ENCODE measurements at places on chromosomes 16 and 17.

DNA sequence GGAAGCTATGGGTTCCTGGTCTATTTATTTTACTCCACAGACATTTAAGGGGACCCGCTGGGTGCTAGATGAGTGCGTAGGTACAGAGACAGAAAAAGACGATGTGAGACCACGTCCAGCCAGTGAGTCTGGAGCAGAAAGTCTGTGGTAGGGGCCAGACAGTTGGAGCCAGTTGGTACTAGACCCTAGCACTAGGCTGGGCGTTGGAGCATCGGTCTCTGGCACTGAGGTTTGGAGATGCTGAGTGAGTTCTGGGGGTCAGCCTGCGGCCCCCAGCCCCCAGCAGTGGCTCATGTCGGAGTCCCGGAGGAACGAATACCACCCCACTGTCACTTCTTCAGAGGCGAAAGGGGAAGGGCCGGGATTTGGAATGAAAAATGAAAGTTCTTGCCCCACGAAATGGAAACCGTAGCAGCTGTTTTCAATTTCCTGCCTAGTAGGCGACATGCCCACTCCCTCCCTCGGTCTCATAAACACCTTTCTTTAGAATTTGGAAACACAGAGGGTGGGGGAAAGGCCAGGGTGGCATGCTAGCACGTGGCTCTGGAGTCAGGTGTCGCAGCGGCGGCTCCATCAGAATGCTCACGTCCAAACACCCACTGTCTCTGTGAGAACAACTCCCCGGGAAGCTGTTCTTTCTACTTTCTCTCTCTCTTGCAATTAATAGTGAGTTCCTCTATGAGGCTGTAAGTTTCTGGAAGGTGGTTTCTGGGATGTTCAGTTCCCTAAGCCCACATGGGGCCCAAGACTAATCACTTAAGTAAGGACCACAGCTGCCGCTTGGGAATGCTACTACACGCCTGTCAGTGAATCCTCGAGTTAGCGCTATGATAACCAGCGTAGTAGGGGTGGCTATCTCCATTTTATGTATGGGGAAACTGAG lies 96.8 kb downstream of the IRF8 start:
- DNase-seq, result no peak

- DNase-seq, result no peak
Observed at GRCh38 chr16:46620266-46621005, 743 bp downstream of the SHCBP1 start.

DNA sequence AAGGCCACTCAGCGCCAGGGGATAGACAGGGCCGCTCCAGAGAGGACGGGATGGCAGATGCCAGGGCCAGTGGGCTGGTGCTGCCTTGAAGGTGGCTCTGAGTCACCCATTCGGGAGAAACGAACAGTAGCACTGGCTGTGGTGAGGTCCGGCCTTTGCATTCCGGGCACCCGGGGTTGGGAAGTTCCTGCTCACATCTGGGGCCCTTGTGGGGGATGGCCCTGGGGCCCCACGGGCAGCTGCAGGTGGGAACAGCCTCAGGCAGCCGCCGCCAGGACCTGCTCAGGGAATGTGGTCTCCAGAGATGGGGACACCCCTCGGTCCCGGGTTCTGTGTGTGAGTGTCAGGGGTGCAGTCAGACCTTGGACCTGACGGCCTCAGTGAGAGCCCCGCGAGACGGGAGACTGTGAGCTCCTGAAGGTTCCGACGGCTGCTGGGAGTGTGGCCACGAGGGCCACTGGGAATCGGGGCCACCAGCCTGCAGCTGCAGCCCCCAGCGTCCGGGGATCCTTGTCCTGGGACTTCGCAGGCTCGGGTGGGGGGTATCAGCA lies 1.4 kb downstream of the CBFA2T3 start:
- DNase-seq, result no peak

DNA sequence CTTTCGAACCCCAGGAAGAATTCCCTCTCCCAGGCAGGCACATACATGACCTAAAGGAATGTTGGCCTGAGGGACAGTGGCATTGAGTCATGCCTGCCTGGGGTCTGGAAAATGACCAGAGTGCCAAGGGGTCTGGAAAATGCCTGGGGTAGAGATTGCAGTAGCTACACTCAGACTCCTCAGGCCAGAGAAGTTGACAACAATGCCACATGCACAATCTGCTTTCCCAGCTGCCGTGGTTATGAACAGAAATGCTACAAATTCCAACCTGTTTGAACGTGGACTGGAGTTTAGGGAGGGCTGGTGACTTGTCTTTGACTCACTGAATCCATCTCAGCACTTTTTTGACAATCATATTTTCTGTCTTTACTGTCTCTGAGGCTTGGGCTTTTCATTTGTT lies 250.0 kb downstream of the ABCC12 start:
- DNase-seq, result no peak

GRCh38 chr17:4931963-4932362 lies at the start of gene GP1BA:
TSS of gene GP1BA (plus strand) at chr17:4932277. CDS start at chr17:4932605, 328 bp downstream.
- DNase-seq, result no peak

- DNase-seq, result peak; percentile 54
Observed at GRCh38 chr17:8785547-8786413, 13.4 kb downstream of the MFSD6L start.

DNA sequence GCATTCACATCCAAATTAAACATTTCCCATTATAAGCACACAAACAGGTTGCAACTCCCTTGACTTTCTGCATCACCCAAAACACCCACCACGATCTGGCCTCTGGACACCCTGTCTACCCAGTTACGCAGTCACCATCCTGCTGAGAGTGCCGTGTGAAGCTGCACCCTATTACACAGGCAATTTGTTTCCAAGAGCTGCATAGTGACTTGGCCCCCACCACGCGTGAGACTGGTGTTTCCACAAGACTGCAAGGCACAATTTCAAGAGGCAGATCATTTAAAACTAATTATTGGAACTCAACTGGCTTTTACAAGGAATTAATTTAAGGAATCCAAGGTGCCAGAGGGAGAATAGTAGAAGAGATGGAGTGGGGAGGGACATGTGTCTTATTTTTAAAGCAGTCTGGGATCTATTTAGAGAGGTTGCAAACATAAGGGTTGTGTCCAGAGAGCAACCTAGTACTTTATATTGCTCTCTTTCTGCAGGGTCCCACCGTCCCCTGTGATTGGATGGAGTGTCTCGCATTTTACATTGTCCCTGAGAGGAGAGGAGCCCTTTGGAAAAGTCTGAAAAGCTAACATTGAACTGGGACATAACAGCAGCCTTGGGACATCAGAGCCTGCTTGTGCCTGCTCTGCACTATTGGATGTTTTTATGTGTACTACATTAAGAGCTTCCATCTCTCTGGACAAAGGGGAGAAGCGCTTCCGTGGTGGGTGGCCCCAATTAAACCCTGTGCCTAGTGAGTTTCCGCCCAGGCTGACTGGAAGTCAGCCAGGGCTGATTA lies 8.7 kb upstream of the ADAMTS18 start:
- no peak for DNase-seq

- no peak for DNase-seq
Observed at GRCh38 chr17:40470932-40471828, 27.9 kb downstream of the IGFBP4 start.

DNA sequence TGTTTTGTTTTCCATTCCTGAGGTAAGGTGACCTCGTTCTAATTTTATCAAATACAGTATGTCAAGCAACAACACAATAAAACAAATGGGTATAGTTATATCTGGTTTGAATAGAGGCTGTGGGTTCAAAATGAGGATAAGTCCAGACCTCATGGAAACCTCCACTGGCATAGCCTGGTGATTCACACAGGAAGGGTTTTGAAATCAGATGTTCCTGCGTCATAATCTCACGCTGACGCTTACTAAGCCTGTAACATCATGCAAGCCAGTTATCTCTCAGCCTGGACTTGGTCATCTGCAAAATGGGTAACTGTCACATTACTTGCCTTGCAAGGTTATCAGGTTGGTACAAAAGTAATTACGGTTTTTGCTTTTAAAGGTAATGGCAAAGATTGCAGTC lies 1056.3 kb upstream of the EEF2KMT start:
- no peak for DNase-seq

- DNase-seq, result no peak
Observed at GRCh38 chr16:69195369-69196029, 8.5 kb downstream of the SNTB2 start.

DNA sequence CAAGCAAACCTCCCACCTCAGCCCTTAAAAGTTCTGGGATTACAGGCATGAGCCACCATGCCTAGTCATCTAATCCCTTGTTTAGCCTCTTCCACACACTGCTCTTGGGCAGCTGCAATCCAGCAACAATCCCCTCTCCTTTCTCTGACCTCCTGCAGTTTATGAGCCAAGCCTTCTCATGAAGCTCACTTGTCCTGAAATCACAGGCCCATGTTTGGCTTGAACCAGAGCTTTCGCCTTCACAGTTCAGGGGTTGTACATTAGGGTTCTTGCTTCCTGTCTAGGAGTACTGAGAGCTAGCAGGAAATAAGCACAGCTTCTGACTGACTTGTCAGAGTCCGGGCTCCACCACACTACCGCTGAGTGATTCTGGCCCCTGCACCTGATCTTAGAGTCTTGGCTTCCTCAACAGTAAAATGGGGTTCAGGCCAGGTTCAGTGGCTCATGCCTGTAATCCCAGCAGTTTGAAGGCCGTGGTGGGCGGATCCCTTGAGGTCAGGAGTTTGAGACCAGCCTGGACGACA lies 16.3 kb downstream of the ERAL1 start:
- DNase-seq, result peak; percentile 39

DNA sequence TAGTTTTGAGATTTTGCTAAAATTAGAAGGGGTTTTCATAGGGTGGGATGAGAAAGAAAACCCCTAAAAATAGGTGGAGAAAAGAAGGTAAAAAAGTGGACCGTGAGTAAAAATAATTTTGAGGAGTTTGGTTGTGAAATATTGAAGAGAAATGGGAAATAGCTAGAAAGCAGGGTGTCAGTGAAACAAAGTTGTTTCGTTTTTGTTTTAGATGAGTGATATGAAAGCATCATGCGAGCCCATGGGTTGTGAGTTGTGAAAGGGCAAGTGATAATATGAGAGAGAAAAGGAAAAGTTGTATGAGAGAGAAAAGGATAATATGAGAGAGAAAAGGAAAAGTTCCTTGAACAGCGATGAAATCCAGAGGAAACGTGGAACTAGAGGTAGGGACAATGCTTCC lies 7.3 kb upstream of the SMIM36 start:
- no peak for DNase-seq

GRCh38 chr16:76669288-76669687 lies 392.1 kb downstream of the CNTNAP4 start:
- no peak for DNase-seq

DNA sequence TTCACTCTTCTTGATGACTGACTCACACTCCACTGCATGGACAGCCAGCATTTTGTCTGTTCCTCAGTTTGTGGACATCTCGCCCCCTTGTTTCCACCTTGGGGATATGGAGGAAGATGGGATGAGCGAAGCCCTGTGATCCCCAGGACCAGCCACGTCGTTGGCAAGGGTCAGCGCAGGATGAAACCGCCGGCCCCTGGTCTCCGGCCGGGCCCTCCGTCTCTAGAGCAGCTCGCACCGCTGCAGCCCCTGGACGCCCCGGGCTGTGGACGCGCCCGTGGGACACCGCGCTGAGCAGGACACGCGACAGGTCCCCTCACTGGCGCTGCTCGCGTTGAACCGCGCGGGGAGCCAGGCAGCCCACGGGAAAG lies 604 bp upstream of the ZC3H18 start:
- DNase-seq, result no peak

- DNase-seq, result peak; percentile 13
Observed at GRCh38 chr16:57260294-57260929, 15.4 kb downstream of the ARL2BP start.

DNA sequence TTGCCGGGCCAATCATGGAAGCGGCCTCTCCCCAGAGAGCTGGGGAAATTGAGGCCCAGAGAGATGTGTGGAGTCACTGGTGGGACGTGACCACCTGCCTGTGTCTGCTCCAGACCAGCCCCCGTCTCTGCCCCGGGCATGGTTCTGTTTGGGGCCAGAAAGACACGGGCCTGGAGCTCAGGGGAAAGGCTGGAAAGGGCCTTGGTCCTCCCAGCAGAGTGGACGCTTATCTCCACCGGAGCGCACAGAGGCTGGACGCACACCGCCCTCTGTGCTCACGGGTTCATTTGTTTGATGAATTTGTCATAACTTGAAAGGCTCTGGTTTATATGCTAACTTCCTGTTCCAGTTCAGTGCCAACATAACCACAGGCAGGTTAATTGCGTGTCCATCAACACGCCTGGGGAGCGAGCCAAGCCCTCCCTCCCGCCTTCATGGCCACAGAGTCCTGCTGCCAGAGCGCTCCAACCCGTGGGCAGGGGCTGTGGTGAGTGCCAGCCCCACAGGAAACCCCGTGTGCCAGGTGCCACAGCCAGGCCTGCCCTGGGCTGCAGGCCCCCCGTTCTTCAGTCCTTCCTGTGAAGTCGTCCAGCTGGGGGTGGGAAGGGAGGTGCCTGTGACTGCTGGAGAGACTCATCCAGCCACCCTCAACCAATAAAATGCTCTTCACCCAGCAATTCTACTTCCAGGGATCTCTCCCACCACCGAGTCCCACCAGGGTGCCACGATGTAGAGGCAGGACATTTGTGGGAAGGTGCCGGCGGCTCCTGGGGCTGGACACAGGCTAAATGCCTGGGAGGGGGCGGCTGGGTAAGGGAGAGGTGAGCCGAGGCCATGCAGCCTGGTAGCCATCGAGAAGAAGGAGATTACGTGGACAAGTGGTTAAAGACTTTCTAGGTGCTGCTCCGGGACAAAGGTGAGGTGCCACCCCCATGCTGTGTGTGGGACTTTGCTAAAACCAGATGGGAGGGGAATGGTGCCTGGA lies 29.4 kb upstream of the BAHCC1 start:
- peak; percentile 35 for DNase-seq

DNA sequence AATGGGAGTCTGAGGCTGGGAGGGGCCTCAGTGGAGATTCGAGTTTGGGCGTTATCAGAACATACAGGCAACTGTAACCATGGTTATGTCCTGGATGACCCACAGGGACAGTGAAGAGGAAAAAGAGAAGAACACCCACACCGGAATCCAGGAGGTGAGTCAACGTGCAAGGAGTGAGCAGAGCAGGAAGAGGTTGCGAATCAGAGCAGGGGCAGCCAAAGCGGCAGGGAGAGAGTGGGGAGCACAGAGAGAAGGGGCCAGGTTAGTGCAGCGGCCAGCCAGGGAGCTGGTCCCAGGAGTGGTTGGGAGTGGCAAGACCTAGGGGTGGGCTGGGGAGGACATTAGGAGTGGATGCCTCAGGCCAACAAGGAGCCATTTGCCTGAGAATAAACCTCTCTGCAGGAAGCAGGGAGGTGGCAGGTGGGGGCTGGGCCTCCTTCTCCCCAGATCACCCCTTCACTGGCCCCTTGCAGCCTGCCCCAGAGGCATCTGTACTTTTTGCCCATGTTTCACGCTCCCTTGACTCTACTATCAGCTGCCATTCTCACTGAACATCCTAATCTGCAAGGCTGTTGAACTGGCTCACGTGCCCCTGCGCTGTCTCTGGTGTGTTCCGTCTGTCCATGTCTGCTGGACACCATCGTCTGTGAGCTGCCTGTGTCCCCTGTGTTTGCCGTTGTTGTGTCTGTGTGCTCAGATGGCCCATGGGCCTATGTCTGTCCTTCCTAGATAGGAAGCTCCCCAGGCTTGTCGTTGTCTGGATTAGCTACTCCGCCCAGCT lies 5.1 kb downstream of the KRT13 start:
- no peak for DNase-seq

- peak; percentile 56 for DNase-seq
Observed at GRCh38 chr17:28949185-28950016, 1.9 kb downstream of the PHF12 start.
